Common myeloid progenitor, CD34-positive (primary cell): ENCODE measurements at places on chromosomes 12 and 14.
A peak's percentile ranks its signal among the peaks of the same experiment; 100 is the strongest.

DNA sequence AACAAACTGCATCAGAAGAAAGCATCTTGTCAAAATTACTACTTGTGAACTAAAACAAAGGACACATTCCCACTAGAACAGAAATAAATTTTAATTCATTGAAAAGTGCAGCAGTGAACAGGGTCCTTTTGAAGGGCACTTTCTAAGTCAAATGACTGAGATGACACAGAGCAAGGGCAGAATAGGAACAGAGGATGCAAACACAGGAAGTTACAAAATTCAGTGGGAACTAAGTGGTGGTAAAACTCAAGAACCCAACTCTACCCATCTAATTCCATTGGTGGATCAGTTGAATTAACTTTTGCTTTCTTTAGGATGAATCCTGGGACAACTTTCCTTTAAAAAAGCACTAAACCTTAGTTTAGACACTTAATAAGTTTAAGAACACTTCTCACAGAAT lies 45.8 kb downstream of the GNS start:
- DNase-seq = no peak

- DNase-seq = no peak
These were observed 361.1 kb upstream of the CLEC14A start for GRCh38 chr14:38616959-38617358.

DNA sequence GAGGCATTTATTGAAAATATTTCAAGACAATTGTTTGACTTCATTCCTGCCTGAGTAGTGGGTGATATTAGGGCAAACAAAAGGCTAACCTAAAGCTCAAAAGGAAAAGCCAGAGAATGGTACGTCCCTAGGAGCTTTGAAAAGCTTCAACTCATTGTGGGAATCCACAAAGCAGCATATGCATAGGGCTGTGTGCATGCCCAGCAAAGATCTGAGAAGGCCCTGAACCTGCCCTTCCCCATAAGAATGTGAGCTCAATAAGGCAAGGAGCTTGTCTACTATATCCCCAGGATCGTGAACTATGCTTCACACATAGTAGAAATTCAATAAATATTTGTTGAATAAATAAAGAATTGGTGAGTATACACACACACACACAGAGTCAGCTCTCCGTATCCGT lies 19.1 kb upstream of the RAD52 start:
- no peak for DNase-seq

GRCh38 chr14:29821661-29822429 lies 105.8 kb downstream of the PRKD1 start:
- no peak for DNase-seq

GRCh38 chr12:48026060-48026827 lies 22.0 kb upstream of the COL2A1 start:
- no peak for DNase-seq

DNA sequence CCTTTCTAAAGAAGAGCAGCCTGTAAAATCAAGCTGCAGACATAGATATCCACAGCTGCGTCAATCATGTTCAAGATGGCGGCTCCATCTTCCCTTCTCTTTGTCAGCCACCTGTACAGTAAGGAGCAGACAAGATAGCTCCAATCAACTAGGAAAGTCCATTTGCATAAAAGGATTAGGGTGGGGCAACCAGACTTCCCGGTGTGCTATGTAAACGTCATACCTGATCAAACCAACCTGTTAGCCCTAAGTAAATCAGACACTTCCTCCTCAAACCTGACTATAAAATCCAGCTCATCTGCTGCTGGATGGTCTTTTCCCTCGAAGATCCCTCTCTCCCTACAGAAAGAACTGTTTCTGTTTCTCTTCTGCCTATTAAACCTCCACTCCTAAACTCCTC lies 60.1 kb downstream of the BCAT1 start:
- no peak for DNase-seq

DNA sequence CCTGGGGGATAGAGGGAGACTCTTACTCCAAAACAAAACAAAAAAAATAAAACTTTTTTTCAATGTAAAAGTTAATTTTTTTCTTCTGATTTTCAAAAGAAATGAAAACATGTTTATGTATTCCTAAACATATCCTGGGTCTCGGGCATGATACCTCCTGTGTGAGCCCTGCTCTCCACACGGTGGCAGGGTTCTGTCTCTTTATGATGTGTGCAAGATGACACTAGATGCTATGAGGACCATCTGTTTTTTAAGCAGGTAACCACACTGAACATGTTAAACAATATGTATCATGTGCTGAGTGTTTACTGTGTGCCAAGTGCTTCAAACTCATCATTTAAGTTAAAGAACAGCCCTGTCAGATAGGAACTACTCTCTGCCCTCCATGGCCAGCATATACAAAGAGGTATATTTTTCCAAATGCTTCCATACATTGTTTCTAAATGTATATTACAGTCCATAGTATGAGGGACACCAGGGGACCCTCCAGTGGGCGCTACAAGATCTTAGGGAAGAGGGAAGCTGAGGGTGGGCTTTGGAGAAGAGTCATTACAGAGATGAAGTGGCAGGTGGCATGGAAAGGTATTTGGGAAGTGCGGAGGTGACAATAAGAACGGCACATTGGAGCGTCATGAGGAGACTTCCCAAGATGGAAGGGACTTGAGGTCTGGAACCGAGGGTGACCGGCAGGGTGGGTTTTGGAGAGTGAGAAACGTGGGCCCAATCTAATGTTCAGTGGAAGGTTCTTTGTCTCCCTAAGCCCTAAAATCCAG lies 28.5 kb downstream of the FOS start:
- peak; percentile 64 for DNase-seq

DNA sequence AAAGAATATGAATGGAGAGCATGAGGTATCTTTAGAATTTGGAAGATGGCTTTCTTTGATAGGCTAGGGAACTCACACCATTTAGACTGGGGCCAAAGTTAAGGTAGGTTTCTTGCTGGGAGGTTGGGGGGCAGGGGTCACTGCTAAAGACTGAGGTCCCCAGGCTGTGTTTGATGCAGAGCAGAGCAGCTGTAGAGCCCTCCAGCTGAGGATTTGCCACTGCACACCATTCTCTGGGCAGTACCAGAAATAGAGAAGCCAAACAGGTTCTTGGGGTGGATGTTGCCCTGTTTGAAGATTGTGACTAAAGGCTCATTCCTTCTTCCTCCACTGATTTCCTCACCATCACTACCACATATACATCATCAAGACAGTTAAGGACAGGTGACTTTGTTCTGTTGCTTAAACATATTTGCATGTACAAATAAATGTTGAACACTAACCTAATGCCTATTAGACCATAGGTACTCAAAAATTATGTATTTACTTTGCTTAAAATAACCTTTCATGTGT lies 7.9 kb downstream of the NTF3 start:
- no peak for DNase-seq

DNA sequence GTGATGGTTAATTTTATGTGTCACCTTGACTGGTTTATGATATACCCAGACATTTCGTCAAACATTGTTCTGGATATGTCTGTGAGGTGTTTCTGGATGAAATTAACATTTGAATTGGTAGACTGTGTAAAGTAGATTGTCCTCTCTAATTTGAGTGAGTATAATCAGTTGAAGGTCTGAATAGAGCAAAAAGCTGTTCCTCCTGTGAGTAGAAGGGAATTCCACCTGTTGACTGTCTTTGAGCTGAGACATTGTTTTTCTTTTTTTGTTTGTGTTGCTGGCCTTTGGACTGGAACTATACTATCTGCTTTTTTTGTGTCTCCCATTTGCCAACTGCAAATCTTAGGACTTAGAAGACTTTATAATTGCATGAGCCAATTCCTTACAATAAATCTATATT lies 920.9 kb upstream of the LRFN5 start:
- no peak for DNase-seq

GRCh38 chr12:11780521-11781101 lies 131.1 kb downstream of the ETV6 start:
- no peak for DNase-seq

GRCh38 chr14:83342590-83342989 lies 1808.9 kb upstream of the SEL1L start:
- no peak for DNase-seq

DNA sequence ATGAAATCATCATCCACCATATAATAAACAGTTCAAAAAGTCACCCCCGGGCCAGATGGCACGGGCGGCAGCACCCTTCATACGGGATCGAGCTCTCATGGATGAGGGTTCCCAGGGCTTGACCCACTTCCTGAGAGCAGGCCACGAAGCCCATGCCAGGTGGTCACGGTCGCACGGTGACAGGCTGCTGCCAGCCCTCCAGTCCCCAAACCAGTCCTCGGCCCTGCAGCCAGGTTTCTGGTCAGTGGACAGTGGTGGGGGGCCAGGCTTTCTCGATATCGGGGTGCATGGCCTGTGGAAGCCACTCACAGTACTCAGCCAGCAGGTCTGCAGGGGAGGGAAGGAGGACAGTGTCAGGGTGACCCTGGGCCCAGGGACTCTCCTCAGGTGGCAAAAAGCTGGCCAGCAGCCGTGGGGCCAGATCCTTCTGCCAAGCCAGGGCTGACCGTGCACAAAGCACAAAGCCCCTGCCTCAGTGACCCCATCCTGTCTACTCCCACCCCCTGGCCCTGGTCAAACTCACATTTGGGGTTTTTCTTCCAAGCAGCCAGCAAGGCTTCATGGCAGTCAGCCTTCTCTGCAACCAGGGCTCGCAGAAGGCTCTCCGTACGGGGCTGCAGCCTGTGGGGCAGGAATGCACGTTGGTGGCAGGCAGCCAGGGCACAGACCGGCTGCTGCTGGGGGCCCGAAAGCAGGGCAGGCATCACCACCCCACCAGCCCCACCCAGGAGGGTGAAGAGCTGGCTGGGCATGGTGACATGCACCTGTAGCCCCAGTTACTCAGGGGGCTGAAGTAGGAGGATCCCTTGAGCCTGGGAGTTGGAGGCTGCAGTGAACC lies 33.3 kb upstream of the UBC start:
- no peak for DNase-seq
